Gastrocnemius medialis (tissue), 4 donors: ENCODE measurements at places on chromosomes 5 and 9. TPM values are rescaled to one million over a fixed set of nuclear protein-coding genes. Genes with fewer than 3 reads are reported as not detected.

DNA sequence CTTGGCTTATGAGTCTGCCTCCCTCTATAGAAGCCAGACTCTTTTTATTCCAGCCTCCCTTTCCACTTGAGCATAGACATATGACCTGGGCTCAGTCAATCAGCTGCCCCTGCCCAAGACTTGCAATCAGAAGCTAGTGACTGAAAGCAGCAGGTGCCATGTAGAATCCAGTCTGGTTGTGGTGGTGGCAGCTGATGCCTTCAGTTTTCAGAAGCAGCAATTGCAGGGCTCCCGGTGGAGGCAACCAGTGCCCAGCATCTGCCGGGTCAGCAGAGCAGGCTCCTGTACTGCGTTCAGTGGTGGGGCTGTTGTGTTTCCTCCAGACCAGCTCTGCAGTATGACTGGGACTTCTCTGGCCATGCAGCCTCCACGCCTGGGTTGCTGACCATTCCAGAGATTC, 53.9 kb upstream of the PALM2AKAP2 start:
- H3K36me3 ChIP-seq = no peaks in the 10 kb centered on the region
- DNase-seq = no peak
- H3K4me3 ChIP-seq = no peak overlapping the region
- H3K27ac ChIP-seq = no peak overlapping the region

DNA sequence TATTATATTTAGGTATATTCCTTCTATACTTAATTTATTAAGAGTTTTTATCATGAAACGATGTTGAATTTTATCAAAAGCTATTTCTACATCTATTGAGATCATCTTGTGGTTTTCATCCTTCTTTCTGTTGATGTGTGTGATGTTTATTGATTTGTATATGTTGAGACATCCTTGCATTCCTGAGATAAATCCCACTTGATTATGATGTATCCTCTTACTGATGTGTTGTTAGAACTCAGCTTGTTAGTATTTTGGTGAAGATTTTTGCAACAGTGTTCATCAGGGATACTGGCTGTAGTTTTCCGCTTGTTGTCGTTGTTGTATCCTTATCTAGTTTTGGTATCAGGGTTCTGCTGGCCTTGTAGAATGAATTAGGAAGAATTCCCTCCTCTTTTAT, 213.6 kb downstream of the GDNF start:
- H3K36me3 ChIP-seq = no peaks in the 10 kb centered on the region
- DNase-seq = no peak
- no peak overlapping the region for H3K27ac ChIP-seq

GRCh38 chr9:117873664-117874063, 169.5 kb downstream of the TLR4 start:
- no peak overlapping the region for H3K27ac ChIP-seq
- no peaks in the 10 kb centered on the region for H3K36me3 ChIP-seq
- no peak overlapping the region for H3K4me3 ChIP-seq
- DNase-seq = no peak
- H3K4me1 ChIP-seq = no peaks in the 10 kb centered on the region

- no peak overlapping the region for H3K4me3 ChIP-seq
- H3K36me3 ChIP-seq = no peaks in the 10 kb centered on the region
Measured at GRCh38 chr5:137145721-137146120, 353.4 kb downstream of the SPOCK1 start.

DNA sequence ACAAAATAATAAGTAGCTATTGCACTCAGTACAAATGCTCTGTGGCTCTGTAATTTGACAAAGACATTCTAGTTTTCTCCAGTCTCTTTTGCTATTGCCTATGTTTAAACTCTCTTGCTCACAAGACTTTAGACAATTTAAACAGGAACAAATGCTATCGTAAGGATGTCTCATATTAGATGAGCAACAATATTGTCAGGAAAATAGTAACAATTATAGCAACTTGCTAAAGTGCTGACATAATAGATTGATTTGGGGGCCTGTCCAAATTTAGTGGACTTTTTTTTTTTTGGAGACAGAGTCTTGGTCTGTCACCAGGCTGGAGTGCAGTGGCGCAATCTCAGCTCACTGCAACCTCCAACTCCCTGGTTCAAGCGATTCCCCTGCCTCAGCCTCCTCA, 11.8 kb downstream of the KIF2A start:
- no peak for DNase-seq
- no peaks in the 10 kb centered on the region for H3K36me3 ChIP-seq
- H3K27ac ChIP-seq = no peak overlapping the region
- H3K4me3 ChIP-seq = no peak overlapping the region
- no peaks in the 10 kb centered on the region for H3K4me1 ChIP-seq

DNA sequence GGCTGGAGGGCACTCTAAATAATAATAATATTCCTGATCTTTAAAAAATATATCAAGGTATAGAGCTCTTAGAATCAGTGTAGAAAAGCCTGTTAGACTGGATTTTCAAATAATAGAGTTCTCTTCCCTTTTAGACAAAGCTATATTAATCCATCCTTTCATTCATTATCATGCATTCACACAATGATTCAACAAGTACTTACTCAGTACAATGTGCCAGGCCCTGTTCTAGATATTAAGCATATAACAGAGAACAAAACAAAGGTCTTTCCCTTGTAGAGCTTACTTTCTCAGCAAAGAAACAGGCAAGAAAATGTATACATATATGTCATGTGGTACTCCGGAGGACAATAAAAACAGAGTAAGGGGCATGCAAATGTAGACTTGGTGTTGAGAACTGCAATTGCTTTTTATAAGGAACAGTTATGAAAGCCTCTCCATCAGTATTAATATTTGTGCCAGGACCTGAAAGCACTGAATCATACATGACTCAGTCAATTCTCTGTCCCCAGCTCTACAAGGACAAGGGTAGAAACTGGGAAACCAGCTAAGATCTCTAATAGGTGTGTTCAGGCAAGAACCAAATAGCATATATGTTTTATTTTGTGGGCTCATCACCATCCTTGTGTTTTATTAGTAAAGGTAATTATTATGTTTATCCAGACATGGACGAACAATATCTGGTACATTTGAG, 72.2 kb downstream of the PIP5K1B start:
- peaks cover 44% of the 10 kb centered on the region for H3K4me1 ChIP-seq
- H3K4me3 ChIP-seq = no peak overlapping the region
- no peak for DNase-seq

- H3K36me3 ChIP-seq = no peaks in the 10 kb centered on the region
- no peak for DNase-seq
- no peak overlapping the region for H3K4me3 ChIP-seq
- H3K4me1 ChIP-seq = no peaks in the 10 kb centered on the region
- H3K27me3 ChIP-seq = peaks cover 12% of the 10 kb centered on the region
- no peak overlapping the region for H3K27ac ChIP-seq
Measured at GRCh38 chr9:93922535-93922934, 32.6 kb downstream of the BARX1 start.

GRCh38 chr5:55236800-55237199, 3.4 kb upstream of the CCNO start:
- peaks cover 25% of the 10 kb centered on the region for H3K4me1 ChIP-seq
- peaks cover 63% of the 10 kb centered on the region for H3K27me3 ChIP-seq
- no peak overlapping the region for H3K27ac ChIP-seq
- H3K36me3 ChIP-seq = no peaks in the 10 kb centered on the region

DNA sequence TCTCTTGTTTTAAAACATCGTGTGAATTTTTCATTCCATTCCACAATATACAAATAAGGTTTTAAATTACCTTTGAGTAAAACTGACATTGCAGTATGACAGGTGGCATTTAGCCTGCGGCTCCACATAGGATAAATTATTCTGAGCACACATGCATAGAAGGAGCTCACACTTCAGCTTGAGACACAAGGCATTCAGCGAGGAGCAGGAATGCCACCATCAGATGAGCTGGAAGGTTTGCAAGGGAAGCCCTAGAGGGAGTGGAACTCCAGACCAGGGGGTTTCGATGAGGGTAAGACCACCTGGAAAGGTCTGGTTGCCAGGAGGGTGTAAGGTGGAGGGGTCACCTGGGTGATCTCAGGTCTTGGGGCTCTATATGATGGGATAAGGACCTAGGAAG, 259.0 kb upstream of the ADRA1B start:
- no peaks in the 10 kb centered on the region for H3K36me3 ChIP-seq
- H3K4me1 ChIP-seq = no peaks in the 10 kb centered on the region
- no peak overlapping the region for H3K27ac ChIP-seq

DNA sequence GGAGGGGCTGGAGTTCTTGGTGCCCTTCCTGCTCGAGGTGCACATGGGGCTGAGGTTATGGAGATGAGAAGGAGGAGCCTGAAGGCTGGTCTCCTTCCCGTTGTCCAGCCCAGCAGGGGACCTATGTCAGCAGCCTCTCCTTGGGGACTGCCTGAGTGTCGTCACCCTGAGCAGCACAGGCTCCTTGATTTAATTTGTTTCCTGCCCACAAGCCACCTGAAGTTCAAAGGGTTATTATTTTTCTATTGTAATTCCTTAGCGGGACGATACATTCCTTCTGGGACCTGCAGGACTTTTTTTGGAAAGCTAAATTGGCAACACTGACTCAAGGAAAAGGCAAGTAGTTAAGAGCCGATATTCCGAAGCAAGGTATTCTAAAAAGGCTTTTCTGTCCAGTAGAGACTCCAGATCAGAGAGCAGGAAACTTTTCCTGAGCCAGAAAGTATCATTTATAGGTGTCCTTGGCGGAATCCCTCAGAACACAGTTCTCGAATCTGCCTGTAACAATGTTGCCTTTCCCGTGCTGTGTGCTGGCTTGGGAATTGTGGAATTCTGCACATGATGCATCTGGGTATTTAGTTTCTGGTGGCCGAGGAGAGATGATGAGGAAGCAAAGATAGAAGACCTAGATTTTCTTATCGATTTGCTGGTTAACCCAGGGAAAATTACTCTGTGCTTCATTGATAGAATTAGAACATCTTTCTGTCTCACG, 55.4 kb downstream of the ARHGAP26 start:
- no peak overlapping the region for H3K4me3 ChIP-seq
- no peaks in the 10 kb centered on the region for H3K36me3 ChIP-seq
- peaks cover 41% of the 10 kb centered on the region for H3K4me1 ChIP-seq
- no peak for DNase-seq
- no peaks in the 10 kb centered on the region for H3K27me3 ChIP-seq

GRCh38 chr5:139808481-139809330, 13.1 kb downstream of the PSD2 start:
- no peak for DNase-seq
- H3K4me1 ChIP-seq = no peaks in the 10 kb centered on the region
- no peaks in the 10 kb centered on the region for H3K36me3 ChIP-seq
- H3K27ac ChIP-seq = no peak overlapping the region
- H3K4me3 ChIP-seq = no peak overlapping the region
- no peaks in the 10 kb centered on the region for H3K27me3 ChIP-seq

The ZFYVE16 gene
- total RNA-seq = 9.7 TPM

The PCDHGA10 gene
- 0.80 TPM for total RNA-seq

The SLC36A3 gene
- not detected for total RNA-seq

The C5orf34 gene
- total RNA-seq = 0.20 TPM

The FGD3 gene
- 1.00 TPM for total RNA-seq

The LHX3 gene
- total RNA-seq = not detected

The NEUROG1 gene
- not detected for total RNA-seq

The LHX2 gene
- not detected for total RNA-seq

The TIMD4 gene
- total RNA-seq = not detected

The PLCXD3 gene
- total RNA-seq = 1.2 TPM

The SYK gene
- 2.5 TPM for total RNA-seq
